ENCODE measurements at places on chromosomes 11 and 22.
A peak's percentile ranks its signal among the peaks of the same experiment; 100 is the strongest.

DNA sequence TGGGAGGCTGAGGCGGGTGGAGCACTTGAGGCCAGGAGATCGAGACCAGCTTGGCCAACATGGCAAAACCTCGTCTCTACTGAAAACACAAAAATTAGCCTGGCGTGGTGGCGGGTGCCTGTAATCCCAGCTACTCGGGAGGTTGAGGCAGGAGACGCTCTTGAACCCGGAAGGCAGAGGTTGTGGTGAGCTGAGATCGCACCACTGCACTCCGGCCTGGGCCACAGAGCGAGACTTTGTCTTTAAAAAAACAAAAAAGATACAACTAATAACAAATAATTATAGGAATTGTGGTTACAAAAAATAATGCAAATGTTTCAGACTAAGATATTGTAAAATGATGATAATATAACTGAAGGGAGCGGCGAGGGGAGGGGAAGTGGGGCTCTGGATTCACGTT, 90.3 kb upstream of the RTL6 start:
- no peak for DNase-seq

GRCh38 chr11:101264306-101264705, 134.7 kb upstream of the PGR start:
- DNase-seq: no peak

DNA sequence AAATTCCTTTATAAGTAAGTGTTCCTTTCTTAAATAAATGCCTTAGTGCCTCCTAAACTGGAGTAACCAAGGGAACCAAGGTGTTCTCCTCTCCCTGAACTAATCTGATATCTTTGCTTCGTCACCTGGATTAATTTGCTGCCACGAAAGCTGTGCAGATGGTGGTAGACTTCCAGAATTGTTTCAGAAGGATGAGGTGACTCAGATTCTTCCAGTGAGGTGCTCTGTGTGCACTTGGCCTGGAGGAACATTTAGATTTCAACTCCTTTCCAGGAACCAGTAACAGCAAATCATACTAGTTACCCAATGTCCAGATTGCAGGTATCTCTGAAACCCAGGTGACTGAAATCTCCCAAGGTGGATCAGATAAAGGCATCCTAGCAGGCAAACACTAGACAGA, 181.9 kb downstream of the FAT3 start:
- DNase-seq: no peak

DNA sequence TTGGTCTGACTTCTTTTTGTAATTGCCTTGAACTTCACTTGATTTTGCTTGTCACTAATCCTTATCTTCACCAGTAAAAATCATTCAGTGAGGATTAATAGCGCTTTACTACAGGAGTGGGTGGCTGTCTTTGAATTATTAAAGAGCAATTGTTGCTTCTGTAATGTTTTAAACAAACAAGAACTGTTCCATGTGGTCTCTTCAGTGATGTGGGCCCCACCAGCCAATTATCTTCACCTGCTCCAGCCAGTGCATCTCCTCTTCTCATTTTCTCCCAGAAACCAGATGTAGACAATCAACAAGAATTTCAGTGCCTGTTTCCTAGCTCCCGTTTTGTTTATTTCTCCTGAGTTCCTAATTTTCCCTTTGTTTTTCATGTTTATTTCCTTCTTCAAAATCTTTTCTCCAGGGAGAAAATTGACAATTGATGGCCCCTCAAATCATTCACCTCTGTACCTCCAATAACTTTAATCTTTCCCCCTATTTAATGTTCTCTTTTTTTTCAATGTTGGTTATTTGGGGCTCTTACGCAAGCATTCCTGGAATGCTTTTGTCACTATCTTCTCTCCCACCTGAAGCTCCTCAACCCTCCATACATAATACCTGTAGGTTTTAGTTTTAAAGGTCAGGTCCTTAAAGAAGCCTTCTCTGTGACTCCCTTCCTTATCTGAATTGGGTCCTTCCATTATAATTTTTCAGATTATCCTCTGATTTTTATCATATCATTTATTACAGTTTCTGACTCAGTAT, 115.1 kb downstream of the ARFGAP2 start:
- DNase-seq: no peak

- no peak for DNase-seq
Measured at GRCh38 chr11:99079576-99079975, 58.8 kb downstream of the CNTN5 start.

- peak; percentile 66 for DNase-seq
Measured at GRCh38 chr11:83070044-83070701, 1.5 kb downstream of the RAB30 start.

GRCh38 chr11:80346353-80347059, 905.7 kb upstream of the TENM4 start:
- DNase-seq: no peak

DNA sequence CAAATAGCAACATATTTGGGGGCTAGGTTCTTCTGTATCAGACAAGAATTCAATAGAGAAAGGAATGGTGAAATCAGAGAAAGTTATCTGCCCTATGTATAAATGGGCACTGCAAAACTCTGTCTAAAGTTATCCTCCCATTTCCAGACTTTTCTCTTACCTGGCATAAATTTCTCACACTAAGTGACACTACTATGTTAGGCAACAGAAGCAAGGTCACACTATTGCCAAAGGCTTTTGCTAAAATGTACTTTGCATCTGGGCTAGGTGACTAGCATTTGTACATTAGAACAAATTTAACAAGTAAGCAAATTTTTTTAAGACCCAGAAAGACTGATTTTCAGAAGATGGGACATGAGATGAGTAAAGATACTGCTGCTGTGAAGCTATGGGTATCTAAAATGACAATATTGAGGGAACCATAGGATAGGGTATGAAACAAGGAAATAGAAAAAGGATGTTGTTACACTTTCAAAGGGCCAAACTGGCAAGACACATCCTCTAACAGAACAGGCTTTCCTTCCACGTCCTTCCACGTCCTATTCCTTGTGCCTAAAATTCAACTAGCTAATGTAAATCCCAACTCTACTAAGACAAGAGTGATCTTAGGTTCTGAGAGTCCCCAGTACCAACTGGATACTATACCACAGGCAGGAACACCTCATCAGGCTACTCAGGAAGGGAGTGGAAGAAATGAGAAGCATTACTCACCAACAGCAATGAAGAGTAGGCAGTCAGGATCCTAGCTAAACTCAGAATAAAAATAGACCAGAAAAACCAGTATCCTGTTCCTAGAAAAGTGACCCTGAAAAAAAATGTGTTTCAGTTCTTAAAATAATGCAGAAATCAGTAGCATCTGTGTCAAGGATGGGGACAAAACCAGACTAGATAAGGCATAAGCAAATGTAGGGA, 22.6 kb downstream of the GDPD4 start:
- no peak for DNase-seq

GRCh38 chr11:706957-707816, 1.2 kb downstream of the EPS8L2 start:
- no peak for DNase-seq

GRCh38 chr11:62399878-62400266, 19.0 kb upstream of the SCGB1A1 start:
- DNase-seq: no peak

GRCh38 chr11:45502226-45502545, 163.2 kb downstream of the CHST1 start:
- DNase-seq: no peak

DNA sequence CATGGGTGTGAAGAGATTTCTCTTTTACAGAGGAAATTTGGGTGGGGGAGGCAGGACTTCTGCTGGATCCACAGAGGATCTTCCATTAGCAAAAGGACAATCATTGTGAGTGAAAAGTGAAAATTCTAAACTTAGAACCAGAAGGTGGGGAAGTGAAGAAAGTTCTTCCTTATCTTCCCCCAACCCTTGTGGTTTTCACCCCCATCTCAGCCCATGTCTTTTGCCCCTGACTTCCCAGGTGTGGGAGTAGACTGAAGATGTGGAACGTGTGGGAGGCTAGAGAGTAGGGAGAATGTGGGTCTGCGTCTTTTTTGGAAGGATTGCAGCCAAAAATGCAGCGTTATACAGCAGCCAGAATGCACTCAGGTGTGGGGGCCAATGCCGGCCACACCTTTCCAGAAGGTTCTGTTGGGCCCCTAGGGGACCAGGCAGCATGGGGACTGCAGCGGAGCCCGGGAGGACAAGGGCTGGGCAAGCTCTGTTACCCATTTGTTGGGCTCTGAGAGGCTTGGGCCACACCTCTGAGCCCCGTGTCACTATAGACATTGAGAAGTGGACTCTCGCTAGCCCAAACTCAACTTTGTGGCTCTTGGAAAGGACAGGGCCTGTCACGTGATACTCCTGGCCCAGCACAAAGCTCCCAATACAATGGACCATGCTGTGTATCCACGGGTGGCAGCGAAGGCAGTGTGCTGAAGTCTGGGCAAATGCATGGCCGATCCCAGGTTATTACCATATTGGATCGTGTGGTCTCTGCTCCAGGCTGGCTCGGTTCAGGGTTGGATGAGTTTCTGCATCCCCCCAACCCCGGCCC, 32.8 kb upstream of the LINC01488 start:
- DNase-seq: no peak

GRCh38 chr22:33076343-33076742, 18.2 kb upstream of the SYN3 start:
- DNase-seq: no peak

DNA sequence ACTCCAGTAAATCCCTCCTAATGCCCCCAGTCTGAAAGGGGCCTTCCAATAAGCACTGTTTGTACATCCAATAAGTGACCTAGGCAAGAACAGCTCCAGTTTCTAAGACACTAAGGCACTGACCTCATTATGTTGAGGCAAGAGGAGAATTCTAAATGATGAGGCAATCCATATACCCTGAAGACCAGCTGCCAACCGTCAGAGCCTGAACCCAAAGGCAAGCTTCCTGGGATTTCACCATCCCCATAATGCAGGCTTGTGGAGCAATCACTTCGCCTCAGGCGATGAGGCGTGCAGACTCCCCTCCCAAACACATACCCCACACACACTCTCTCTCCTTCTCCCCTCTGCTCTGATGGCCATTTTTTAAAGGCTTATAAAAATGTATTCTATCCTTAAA, 49.5 kb downstream of the LGR4 start:
- peak; percentile 67 for DNase-seq
